Activated effector memory CD4-positive, alpha-beta T cell treated with Interleukin-2 at 50 U/mL for 16 hours (primary cell): ENCODE measurements at places on chromosomes 6 and 20.

DNA sequence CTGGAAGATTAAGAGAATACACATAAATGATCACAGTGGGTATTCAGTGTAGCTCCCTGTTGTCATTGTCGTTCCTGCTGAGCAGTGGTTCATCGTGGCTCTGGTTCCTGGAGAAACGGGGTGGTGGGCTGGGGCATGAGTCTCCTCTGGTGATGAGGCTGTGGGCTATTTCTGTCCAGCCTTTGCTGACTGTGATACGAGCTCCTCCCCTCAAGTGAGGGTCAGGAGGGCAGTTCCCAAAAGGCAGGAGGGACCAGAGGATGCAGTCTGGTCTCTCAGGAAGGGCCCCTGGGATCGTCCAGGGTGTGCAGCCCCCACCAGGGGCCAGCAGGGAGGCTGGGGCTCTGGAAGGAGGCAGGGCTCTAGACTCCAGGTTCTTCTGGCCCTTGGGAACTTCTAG is 31.1 kb upstream of the DLGAP4 start:
- DNase-seq: no peak

- DNase-seq: no peak
These were observed 115.5 kb downstream of the DOK5 start for GRCh38 chr20:54590856-54591255.

GRCh38 chr6:113857556-113858479 is 673 bp downstream of the MARCKS start:
- DNase-seq: no peak

DNA sequence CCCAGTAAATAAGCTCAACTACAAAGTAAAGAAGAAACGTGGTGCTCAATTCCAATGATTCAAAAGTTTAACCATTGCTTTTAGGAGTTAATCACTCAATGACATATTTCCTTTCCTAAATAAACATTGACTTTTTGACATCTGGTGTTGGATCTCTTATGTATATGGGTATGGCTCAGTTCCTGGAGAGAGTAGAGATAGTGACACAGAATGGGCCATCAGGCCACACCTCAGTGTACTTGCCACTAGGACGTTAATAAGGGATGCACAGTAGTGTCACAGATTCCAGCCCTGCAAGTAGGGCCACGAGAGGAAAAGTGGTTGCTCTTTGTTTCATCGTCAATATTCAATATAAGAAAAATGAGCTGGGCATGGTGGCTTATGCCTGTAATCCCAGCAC is 48.9 kb upstream of the TXNDC5 start:
- DNase-seq: no peak

DNA sequence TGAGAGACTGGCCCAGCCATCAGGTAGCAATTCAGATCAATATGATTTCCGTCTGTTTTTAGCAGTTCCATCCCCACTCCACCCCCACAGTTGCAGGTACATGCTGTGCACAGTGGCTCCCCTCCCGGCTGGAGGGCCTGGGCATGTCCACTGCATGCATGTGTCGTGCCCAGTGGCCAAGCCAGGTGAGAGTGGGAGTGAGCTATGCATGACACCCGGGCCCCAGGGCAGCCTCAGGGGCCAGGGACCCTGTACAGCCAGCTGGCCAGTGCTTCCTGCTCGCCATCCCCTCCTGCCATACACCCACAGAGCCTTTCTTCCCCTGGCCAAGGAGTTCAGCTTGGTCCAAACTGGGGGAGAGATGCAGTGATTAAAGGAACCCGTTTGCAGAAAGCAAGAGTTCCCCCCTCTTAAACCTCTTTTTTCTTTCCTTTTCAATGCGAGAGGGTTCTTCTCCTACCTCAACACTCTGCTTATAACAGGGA is 135.3 kb downstream of the THBS2 start:
- no peak for DNase-seq

GRCh38 chr6:32475392-32476206 is 35.9 kb downstream of the HLA-DRA start:
- no peak for DNase-seq

GRCh38 chr20:1968964-1969363 is 24.9 kb downstream of the PDYN start:
- DNase-seq: no peak

- DNase-seq: peak; percentile 63
These were observed 76.7 kb downstream of the PREX1 start for GRCh38 chr20:48750941-48751635.

- DNase-seq: no peak
These were observed 193.1 kb downstream of the NRN1 start for GRCh38 chr6:5813625-5814027.

DNA sequence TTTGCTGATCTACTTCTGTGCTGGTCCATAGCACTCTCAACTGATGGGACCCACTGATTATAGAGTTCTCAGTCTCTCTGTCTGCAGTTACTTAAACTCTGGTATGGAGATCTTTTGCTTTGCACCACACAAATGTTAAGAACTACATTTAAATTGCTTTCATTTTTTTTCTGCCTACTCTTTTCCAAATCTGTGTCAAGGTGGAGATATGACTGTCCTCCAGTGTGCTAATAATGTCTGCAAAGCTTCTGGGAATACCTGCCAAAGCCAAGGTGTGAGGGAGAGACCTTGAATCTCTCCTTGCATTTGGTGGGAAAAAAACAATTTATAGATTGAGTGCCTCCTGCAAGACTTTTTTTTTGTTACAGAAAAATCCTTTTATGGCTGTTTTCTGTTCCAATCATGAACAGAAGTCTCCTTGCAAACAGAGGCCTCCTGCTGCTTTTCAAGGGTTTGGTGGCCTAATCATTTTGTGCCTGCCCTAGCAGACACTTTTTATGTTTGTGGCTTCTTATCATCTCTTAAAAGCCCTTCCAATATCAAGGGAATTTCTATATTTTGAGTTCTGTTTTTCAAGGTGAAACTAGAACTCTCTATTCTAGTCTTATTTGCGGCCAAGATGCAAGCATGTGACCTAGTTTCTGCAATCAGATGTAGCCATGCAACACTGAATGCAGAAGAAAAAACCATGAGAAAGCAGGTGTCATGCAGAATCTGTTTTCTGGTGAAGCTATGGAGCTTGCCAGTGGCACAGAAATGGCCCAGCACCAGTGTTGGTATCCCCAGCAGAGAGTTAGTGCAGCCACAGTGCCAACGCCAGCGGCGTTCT is 23.2 kb upstream of the AKIRIN2 start:
- no peak for DNase-seq

DNA sequence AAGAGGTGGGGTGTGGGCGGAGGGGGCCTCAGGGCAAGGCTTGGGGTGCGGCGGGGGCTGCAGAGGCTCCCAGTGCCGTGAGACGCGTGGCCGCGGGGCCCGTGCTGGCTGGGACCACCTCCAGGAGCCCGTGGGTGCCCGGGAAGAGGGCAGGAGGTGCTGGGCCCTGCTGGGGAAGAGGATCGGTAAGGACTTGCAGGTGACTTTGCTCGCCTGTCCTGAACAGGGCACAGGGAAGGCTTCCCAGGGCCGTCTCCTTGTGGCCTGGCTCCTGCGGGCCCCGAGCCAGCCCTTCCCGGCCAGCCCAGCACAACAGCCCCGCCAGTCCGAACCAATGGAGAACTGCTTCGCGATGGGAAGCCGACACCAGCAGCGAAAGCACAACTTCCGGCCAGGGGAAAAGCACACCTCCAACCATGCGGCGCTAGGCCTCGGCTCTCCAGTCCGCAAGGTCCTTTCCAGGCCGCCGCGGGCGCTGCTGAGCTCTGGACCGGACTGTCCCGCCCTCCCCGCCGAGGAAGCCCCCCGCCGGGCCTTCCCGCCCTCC is 32.3 kb downstream of the IRF4 start:
- no peak for DNase-seq

GRCh38 chr6:345747-346385 is 45.7 kb upstream of the IRF4 start:
- no peak for DNase-seq

GRCh38 chr6:167137081-167137480 is 14.2 kb downstream of the CCR6 start:
- no peak for DNase-seq

- DNase-seq: no peak
These were observed 33.2 kb downstream of the HLA-DRA start for GRCh38 chr6:32472781-32473375.

- DNase-seq: no peak
These were observed 14.2 kb downstream of the KCNG1 start for GRCh38 chr20:51008718-51009117.

DNA sequence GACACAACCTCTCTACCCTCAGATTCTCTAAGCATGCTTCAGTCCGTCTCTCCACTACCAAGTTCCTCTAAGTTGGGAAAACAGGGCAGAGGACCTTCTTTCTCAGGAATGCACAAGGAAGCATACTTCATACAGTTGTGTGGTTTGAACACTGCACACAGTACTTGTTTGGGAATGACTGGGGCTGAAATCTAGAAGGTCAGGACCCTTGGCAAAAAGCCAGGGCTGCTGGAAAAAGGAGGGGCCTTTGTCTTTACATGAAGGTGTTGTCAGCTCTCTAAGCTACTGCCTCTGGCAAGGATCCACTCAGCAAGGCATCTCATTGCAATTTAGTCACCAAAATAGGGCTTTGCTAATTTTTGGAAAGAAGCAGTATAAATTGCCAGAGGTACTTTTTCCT is 20.7 kb upstream of the HEY2 start:
- DNase-seq: no peak

- no peak for DNase-seq
These were observed 19.3 kb downstream of the ZNF334 start for GRCh38 chr20:46494077-46494476.

- no peak for DNase-seq
These were observed 23.2 kb downstream of the DIDO1 start for GRCh38 chr20:62902926-62903615.

DNA sequence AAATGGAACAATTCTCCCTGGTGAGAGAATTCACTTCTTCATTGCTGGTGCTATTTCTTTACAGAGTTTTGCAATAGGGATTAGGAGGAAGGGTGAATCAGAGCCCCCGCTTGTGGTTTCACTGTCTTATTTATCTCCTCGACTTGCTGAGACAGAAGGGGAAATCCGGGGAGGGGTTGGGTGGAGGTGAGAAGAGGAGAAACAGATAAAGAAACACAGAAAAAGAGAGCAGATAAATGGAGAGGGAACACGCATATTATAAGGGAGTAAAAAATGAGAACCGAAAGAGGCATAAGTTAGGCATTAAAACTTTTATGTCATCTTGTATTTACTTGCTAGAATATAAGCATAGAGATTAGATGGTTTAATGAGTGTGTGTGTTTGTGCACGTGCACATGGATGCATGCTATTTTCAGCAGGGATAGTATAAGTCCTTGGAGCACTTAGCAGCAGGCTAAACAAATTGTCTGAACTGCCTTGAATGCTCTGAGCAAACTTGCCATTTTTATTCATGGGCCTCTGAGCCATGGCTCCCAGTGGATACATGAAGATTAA is 105.0 kb downstream of the OLIG3 start:
- DNase-seq: peak; percentile 61

DNA sequence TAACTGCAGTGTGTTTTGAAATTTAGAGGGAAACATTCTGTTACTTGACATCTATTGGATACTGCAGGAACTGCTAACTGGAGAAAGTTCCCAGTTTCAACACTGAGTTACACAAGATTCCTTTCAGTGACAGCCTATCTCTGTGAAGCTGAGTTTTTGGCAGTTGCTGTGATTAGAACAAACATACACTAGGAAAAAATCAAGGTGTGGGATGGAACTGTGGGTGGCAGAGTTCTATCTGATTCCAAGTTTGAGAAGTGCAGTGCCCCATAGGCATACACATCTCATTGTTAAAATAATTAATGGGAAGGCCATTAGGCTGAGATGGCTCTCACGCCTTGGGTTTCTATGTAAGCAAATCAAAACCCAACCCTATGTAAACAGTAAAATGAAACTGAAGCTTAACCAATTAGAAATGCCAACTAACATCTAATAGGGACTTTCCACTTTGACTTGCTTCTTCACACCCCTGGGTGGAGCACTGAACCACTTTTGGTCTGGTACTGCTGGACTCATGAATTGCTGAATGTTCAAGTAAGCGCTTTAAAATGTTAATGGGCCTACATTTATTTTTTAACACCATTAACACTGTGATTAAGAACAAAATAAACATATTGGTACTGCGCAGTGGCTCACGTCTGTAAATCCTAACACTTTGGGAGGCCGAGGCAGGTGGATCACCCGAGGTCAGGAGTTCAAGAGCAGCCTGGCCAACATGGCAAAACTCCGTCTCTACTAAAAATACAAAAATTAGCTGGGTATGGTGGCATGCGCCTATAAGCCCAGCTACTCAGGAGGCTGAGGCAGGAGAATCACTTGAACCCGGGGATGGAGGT is 55.2 kb upstream of the TBC1D7 start:
- no peak for DNase-seq

GRCh38 chr20:60295214-60295613 is 337.0 kb downstream of the CDH26 start:
- DNase-seq: no peak
